Hematopoietic multipotent progenitor cell (in vitro differentiated cells): ENCODE measurements at places on chromosomes 12 and 14. TPM values are rescaled to one million over a fixed set of nuclear protein-coding genes. Genes with fewer than 3 reads are reported as not detected.

The SLC38A4 gene
- not detected for total RNA-seq

DNA sequence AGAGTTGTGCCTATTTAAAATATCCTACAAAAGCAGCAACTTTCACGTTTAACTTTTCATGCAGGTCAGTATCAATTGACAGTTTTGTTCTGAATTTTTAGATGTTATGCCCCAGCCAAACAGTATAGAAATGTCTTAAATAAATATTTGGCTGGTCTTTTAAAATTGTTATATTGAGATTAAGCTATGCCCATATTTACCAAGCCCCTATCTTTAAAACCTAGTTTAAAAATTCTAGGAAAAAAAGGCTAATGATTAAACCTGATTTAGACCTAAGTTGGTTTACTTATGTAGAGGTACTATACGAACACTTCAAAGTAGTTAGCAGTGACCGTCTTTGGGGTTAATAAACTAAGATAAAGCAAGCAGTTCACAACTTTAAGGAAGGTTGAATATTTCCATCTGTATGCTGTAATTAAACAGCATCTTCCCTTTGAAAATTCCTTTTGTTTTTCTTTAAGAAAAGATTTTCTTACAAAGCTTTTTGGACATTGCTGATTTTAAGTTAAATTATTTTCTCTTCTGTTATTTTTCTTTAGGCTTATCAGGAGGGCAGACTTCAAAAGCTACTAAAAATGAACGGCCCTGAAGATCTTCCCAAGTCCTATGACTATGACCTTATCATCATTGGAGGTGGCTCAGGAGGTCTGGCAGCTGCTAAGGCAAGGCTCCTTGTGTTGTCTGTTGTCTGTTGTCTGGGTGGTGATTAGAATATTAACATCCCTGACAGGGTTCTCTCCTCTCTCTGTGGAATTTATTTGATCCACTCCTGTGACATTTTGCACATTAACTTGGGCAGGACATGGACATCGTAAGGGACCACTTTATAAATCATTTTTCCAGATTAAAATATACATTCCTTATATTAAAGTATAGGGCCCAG, 7.5 kb downstream of the EID3 start:
- no peak for DNase-seq

DNA sequence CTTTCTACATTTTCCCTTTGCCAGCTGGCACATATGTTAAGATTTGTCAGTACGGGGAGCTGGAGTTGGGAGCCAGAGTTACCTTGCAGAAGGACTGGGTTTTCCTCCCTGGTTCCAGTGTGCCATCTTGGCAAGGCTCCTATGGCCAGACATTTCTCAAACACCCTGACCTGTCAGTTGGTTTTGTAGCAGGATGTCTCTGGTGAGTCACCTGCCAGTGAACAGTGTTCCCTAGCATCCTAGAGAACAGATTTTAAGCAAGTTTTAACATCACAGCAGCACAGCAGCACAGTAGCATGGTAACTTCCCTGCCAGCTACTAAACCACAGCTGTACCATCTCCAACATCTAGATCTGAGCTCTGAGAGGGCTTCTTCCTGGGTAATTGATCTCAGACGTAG, 26.2 kb upstream of the KTN1 start:
- no peak for DNase-seq

GRCh38 chr12:50309950-50310349, 26.6 kb upstream of the LIMA1 start:
- DNase-seq = no peak

- DNase-seq = peak; percentile 68
Measured at GRCh38 chr12:54082397-54082892, 28.8 kb downstream of the HOXC4 start.

GRCh38 chr12:14263742-14264141, 101.7 kb upstream of the ATF7IP start:
- DNase-seq = no peak

DNA sequence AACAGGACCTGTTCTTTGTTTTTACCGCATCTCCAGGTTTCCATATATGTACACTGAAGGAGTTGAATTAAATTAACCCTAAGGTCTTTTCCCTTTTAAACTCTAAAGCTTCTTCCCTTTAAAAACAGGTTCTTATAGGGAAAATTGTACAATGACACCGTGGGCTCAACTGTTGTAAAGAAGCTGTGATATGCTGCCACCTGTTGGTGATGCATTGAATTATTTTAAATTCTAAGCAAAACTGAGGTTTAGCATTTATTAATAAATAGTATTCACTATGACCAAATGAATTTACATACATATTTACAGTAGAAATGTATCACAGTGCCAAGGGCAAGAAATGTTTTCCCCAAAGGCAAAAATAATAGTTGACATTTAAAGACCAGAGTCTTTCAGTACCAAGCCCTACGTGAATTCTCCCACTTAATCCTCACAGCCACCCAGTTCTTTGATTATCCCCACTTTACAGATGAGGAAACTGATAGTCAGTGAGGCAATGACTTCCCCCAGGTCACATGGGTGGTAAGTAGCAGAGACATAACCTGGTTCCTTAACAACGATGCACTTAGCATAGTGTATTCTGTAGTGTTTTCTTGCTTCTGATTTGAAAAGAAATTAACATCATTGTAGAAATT, 35.7 kb upstream of the TMEM263 start:
- DNase-seq = peak; percentile 35

- DNase-seq = no peak
Measured at GRCh38 chr12:98410356-98410755, 105.0 kb upstream of the TMPO start.

DNA sequence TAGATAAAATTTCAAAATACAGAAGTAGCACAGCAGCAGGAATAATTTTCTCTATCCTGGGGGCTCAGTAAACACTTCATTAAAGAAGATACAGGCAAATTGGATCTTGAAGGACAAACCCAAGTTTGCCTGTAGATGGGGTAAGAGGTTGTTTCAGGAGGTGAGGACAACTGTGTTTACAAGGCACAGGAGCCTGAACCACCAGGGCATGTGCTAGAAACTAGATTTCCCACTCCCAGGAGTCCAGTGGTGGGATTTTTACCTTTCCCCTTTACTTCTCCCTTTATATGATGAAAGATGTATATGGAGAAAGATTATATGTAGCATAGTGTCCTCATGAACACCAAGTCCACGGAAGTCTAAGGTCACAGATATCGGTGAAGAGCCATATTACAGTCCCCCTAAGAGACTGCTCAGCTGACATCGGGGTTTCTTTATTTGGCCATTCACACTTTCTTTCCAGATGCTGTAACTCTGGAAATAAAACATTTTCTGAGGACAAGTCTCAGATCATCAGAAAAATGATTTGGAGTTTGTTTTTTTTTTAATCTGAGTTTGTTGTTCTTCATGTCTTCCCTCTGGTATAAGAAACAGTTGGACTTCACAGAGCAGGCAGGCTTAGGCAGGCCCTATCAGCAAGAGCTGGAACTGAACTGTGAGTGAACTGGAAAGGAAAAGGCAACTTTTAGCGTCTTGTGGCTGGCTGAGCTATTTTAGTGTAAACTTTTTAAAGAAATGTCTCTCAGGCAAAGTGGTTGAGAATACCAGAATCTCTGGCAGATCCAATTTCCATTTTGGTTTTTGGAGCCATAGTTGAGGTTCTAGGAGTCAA, 8.0 kb upstream of the EVL start:
- peak; percentile 63 for DNase-seq

DNA sequence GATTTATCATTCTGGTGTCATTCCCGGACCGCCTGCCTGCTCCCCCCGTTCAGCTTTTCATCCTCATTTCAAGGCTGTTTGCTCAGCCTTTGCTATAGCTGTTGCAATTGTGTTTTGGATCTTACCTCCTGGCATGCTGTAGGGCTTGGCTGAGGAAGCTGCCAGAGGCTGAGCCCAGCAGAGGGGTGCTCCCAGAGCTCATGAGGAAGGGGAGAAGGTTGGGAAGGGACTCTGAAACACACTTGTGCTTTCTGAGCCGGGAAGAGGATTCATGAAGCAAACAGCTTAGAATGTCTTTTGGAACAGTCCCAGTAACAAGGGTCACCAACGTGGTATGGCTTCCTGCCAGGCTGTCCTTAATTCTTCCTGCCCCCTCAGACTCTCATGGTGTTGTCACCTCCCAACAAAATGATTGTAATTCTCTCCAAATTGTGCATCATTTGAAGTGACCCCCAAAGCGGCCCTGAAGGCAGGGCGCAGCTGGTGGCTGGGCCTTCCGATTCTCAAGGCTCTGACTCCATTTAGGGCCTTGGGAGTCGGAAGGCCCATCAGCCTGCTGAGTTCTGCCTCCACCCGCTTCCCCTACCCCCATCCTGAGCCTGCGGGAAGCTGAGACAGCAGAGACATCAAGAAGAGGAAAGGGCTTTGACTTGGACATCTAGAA, 111.9 kb upstream of the ARHGAP5 start:
- no peak for DNase-seq

DNA sequence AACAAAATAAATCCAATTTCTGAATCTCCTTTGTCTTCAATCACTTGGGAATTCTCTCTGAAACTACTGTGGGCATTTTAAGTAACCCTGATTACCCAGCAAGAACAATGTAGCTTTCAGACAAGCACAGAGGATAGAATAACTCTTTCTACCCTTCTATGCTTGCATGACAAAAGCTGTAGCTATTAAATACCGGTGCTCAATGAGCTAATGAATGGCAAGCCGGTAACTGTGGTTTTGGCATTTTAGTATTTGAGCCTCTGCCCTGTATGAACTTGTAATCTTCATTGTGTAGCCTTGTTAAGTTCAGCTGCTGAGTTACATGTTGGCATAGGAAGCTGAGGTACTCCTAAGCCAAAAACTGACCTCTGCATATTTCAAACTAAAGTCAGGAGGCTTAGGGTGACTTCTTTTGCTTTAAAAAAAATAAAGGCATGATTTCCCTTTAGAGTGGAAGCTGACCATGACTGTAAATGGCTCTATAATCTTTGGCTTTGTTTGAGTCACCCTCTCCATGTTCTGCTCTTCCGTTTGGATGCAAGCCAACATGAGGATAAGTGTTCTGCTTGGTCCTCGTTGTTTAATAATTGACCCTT, 171.0 kb upstream of the HIF1A start:
- no peak for DNase-seq

- no peak for DNase-seq
Measured at GRCh38 chr14:68254669-68255527, 435.3 kb downstream of the RAD51B start.

DNA sequence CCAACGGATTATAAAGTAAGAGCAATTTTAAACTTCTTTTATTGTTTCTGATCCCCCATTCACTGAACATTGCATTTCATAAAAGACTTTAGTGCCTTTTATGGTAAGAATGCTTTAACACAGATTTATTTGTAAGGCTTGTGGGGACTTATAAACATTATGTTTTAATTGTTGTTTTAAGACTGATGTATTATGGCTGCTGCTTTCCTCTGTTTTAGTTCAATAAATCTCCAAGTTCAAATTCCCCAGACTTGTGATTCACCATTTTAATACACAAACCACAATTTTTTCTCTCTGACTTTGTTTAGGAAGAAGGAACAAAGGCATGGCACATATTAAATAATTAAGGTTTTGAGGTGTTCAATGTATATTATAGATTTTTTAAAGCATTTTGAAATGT, 753.3 kb downstream of the SLC6A15 start:
- no peak for DNase-seq

The MANSC4 gene
- total RNA-seq = under 0.01 TPM

- DNase-seq = no peak
Measured at GRCh38 chr14:63392236-63392635, 73.5 kb upstream of the GPHB5 start.

The PTPRQ gene
- not detected for total RNA-seq

DNA sequence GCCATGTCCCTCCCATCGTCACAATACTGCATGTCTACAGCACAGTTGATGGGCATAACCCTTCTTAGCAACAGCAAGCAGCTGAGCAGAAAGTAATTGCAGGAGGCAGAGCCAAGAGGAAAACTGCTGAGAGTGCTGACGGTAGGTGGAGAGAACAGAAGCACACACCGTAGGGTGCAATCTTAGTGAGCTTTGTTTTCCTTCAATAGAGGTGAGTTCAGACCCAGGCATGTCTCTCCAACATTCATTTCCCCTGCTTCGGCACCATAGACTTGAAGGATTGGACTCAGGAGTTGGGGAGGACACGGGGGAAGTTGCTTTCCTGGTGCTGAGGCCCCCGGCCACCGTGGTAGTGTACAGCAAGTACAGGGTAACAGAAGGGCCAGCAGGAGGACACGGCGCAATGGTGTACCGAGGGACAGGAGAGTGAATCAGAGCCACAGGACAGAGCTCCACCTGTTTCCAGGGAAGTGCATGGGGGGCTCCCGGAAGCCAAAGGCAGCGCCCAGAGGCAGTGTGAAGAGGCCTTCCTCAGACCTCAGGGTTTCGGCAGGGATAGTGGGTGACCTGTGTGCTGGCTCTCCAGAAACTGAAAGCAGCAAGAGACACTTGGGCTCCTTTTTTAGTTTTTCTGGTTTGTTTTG, 36.3 kb upstream of the SINHCAF start:
- DNase-seq = peak; percentile 42

DNA sequence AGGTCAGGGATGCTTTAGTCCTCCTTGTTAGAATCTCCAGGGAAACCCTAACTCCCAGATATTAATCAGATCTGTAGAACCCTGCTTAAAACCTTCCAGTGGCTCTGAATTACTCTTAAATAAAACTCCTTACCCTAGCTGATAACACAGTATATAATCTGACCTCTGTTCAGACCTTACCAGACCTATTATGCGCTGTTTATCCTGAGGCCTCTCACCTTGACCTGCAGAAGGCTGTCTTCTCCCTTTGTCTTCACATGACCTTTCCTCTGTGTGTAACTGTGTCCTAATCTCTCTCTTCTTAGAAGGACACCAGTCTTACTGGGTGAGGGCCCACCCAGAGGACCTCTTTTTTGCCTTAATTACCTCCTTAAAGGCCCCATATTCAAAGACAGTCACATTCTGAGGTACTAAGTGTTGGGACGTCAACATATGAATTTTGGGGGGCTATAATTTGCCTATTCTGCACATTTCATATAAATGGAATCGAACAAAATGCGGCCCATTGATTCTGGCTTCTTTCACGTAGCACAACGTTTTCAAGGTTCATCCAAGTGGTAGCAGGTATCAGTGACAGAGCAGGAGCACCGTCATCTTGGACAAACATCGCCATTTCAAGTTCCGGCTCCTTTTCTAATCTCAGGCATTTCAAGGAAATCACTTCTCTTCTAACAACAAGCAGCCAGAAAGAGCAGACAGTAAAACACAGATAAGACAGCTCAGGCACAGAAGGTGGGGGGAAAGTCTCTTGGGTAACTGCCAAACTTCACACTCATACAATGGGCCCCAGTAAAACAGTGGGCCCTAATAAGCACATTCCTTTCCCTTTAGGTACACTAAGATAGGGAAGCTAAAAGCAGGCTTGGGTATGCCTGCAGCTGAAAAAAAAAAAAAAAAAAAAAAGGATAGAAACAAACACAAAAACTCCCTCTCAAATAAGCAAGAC, 200.2 kb upstream of the NUDT4 start:
- no peak for DNase-seq

- no peak for DNase-seq
Measured at GRCh38 chr12:26786865-26787514, 46.0 kb downstream of the ITPR2 start.
